ENCODE measurements at places on chromosomes 2 and 18. TPM values are rescaled to one million over a fixed set of nuclear protein-coding genes. Genes with fewer than 3 reads are reported as not detected.

DNA sequence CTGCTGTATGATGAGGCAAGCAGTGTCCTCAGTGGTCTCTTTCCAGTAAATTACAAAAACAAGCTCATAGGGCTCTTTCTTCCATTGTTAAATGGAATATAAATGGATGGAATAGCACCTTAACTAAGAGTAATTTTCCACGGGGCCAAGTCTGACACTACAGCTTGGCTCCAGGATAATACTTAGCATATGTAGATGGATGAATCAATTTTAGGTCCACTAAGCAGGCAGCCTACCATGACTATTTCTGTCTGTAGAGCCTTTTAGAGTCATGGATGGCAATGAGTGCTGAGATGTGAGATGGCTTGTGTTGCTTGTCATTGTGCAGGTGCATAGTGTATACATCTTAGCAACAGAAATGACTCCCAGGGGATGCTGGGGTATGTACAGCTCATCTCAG, 125.9 kb downstream of the PKP4 start:
- DNase-seq = no peak

DNA sequence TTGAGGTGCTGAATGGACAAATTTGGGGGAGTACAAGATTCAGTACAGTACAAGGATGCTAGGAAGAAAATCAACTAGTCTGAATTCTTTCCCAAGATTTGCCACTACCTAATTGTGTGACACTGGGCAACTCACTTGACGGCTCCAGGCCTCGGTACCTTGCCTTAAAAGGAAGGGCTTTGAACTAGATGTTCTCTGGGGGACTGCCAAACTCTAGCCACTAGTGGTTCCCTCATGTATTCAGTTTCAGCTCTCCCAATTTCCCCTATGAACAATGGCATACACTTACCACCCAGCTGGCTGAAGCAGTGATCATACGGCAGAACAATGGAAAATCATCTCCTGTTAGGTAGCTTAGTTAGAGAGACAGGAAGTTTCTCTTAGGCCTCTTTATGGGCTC, 73.4 kb downstream of the VWC2L start:
- DNase-seq = no peak

DNA sequence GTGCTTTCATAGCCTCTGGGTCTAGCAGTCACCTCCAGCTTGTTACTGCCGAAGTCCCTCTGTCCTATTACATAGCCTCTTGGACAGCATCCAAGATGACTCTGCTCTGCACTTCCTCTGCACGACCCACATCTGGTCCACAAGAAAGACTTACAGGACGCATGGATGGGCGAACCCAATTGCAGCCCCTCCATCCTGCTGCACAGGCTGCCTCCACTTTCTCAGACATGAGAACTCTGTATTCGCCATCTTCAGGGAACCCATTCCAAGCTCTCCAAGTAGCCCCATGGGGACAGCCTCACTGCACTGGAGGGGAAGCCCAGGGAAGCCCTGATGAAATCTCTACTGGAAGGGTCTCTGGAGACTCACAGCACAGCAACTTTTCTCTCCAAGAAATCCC, 172.1 kb downstream of the GFPT1 start:
- DNase-seq = no peak

Gene APOB
- 0.07 TPM for total RNA-seq

Gene CD207
- not detected for total RNA-seq

All from H7 (cell line).